Activated CD8-positive, alpha-beta memory T cell treated with anti-CD3 and anti-CD28 coated beads for 1 hour (primary cell): ENCODE measurements at places on chromosomes 12 and 14.

GRCh38 chr12:40324261-40324660 lies 99.5 kb downstream of the LRRK2 start:
- no peak for DNase-seq

GRCh38 chr12:102601621-102602020 lies 121.3 kb upstream of the IGF1 start:
- DNase-seq, result no peak

- DNase-seq, result no peak
Measured at GRCh38 chr12:22103418-22103817, 57.4 kb downstream of the CMAS start.

DNA sequence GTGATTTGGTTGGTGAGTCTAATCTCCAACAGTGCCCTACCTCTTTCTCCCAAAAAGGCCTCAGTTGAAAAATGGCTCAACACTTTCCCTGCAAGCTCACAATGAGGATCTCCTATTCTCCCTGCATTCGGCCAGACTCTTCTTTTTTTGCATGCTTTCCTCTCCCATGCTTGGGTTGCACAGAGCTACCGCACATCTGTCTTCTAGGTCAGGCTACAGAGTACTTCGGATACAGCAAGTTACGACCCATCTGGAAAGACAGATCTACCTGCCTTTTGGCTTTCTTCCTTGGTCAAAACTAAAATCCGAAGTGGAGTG lies 305 bp upstream of the SLC16A7 start:
- DNase-seq, result no peak

DNA sequence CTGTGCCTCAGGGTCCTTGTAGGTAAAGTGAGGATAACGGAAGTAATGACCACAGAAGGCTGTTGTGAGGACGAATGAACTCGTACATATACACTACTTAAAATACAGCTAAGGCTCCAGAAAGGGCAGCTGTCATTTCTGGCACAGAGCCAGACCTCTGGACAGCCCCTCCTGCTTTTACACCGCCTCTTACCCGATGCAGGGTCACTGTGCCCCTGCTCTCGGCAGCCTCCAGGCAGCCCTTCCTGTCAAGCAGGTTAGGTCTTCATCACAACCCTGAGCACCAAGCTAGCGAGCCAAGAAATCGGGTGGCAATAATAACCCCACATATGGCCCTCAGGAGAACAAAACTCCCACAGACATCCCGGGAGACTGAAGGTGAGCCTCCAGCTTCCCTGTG lies 8.5 kb downstream of the TMEM229B start:
- DNase-seq, result no peak

GRCh38 chr14:50225067-50225973 lies 6.1 kb downstream of the SOS2 start:
- no peak for DNase-seq

DNA sequence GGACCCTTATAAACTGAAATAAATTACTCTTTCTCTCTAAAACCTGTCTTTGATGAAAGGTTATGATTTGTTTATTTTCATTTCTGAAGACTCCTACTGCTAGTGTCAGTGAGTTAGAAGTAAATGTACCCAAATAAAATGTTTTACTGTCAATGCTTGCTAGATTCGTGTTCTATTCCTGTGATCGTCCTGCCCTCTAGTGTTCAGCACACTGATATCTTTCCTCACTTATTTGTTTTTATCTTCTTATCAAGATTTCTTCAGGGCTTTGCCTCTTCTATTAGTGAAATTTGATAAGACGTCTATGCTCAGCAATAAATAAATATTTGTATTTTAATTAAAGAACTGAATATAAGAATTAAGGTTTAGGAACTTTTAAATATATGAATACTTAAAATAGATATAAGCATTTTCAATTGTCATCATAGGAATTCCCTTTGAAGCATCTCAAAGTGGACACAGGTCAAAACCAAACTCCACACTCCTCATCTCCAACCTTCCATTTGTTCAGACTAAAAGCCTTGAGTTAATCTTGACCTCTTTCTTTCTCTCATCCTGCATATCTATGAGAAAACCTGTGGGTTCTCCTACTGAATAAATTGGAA lies 75.8 kb downstream of the C12orf50 start:
- DNase-seq, result no peak

GRCh38 chr14:75499084-75499875 lies 23.0 kb upstream of the BATF start:
- no peak for DNase-seq

DNA sequence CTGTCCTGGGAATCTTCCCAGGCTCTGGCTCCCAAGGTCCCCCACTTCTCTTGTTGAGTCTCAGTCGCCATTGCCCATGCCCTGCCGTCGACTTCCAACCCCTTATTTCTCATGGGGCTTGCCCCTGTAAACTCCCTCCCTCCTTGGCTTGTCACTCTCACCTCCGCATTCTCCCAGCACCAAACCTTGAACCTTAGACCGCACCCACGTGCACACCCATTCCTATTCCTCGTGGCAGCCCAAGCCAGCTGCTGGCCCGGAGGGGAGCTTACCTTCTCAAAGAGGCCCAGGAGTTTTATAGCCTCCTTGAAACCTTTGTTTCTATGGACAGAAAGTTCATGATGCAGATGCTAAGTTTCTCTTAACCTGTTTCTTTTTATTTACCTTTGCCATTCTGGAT lies 4.6 kb downstream of the JDP2 start:
- DNase-seq, result no peak

DNA sequence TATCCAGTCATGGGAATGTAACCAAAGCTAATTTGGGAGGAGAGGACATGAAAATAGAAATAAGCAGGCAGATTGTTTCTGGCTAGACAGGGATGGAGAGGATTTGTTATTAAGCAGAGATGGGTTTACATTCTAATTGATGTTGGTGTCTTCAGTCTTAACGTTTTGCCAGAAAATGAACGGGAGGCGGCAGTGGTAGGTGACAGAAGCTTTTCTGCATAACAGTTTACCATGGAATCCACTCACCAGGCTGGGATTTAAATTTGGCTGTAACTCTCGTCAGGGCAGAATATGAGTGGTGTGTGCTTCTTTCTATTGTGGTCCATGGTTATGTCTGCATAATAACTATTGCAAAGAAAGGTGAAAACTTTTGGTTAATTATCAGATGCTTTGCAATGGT lies 50.2 kb upstream of the OTX2 start:
- DNase-seq, result no peak

DNA sequence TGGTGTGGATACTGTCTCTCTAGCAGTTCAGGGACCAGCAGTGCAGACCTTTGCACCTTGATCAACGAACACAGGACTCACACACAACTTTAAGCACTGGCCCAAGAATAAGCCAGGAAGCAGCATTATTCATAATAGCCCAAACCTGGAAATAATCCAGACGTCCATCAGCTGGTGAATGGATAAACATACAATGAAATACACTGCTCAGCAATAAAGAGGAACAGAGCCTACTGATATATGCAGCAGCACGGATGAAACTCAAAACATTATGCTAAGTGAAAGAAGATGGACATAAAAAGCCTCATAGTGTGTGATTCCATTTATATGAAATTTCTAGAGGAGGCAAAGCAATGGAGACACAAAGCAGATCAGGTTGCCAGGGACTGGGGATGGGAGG lies 303.9 kb upstream of the FKBP4 start:
- no peak for DNase-seq

GRCh38 chr12:95460896-95461295 lies 13.1 kb upstream of the METAP2 start:
- DNase-seq, result no peak

GRCh38 chr14:75568791-75569190 lies 9.6 kb upstream of the FLVCR2 start:
- no peak for DNase-seq

DNA sequence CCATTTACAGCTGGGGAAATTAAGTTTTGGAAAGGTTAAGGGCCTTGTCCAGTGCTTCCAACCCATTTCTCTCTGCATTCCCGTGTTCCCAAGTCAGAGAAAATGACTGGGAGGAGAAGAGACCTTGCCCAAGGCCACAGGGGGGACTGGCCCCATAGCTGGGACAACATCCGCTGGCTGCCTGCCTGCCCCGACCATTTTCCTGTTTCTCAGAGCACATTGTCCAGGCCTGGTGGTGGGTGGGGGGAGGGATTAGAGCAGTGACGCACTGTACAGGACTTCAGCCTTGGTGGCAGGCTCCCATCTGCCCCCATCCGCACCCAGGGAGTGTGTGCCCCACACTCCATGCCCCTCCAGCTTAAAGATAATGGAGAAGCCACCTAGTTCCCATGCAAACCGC lies 27.7 kb downstream of the DIO3 start:
- no peak for DNase-seq

GRCh38 chr14:34262127-34262910 lies 199.7 kb downstream of the SPTSSA start:
- no peak for DNase-seq

- DNase-seq, result no peak
Measured at GRCh38 chr12:5806371-5807089, 138.5 kb downstream of the ANO2 start.

GRCh38 chr14:23398348-23398747 lies 9.7 kb downstream of the MYH6 start:
- DNase-seq, result no peak

GRCh38 chr12:63068857-63069442 lies 82.1 kb downstream of the AVPR1A start:
- DNase-seq, result no peak

GRCh38 chr14:44462381-44462780 lies 44.7 kb downstream of the FSCB start:
- no peak for DNase-seq

GRCh38 chr14:60102389-60102788 lies 10.7 kb downstream of the PCNX4 start:
- no peak for DNase-seq

GRCh38 chr14:63642656-63643382 lies 1.1 kb upstream of the WDR89 start:
- no peak for DNase-seq

- DNase-seq, result no peak
Measured at GRCh38 chr12:32285489-32285888, 113.9 kb upstream of the FGD4 start.

DNA sequence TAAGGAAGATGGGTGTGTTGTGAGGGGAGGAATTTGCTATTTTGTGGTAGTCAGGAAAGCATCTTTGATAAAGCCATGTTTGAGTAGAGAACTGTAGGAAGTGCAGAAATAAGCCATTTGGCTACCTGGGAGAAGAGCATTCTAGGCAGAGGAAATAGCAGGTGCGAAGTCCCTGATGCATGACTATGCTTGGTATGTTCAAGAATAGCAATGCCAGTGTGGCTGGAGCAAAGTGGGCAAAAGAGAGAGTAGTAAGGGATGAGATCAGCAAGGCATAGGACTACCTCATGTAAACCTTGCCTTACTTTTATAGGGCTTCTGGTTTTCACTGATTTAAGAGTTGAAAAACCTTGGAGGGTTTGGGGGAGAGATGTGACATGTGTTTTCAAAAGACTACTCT lies 365.5 kb upstream of the GARIN6 start:
- no peak for DNase-seq

DNA sequence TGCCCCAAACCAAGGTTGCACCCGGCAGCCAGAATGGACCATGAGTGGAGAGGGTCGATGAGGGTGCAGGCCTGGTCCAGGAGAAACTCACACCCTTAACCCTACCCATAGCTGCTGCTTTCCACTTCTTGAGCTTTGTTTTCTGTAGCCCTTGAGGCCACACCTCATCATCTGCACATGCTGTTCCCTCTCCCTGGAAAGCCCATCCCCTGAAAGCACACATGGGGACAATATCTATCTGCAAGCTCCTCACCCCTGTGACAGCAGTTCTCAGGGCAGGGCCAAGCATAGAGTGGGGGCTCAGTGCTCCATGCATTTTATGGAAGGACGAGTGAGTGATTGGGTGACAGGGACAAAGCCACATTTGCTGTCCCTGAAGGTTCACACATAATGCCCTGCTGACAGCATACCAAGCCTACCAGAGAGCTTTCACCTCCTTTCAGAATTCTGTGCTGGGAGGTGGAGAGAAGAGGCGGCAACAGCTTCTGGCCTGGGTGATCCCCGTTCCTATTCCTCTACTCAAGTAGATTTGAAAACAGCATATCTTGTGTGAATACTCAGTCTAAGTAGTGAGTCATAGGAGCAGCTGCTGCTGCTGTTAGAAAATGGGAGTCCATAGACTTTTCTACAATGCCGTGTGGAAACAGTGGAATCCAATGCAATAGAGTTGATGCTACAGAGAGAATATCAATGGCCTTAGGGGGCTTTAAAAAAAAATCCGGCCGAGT lies 44.6 kb downstream of the SRGAP1 start:
- DNase-seq, result no peak

GRCh38 chr12:62919838-62920237 lies 15.1 kb downstream of the PPM1H start:
- no peak for DNase-seq

DNA sequence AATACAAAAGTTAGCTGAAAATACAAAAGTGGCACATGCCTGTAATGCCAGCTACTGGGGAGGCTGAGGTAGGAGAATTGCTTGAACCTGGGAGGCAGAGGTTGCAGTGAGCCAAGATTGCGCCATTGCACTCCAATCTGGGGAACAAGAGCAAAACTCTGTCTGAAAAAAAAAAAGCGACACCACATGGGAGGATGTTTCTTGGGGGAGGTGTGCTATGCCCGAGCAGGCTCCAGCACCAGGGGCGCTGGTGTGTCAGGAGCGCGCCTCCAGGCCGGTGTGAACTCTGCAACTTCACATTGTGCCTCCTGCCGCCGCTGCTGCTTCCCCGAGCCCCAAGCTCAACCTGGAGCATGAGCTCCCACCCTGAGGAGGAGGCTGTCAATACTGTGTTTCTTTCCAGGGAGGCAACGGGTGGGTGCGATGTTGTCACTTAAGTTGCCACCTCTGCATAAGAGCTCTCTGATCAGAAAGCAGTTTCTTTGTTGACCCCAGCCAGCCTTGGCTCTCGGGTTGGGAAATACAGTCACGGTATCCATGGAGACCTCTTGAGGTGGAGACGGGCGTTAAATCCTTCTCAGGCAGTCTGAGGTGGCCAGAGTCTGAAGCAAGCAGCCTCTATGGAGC lies 18.9 kb downstream of the DEGS2 start:
- no peak for DNase-seq

- DNase-seq, result no peak
Measured at GRCh38 chr12:111840807-111841206, 1.2 kb upstream of the MAPKAPK5 start.

GRCh38 chr12:107818984-107819383 lies 44.5 kb downstream of the ASCL4 start:
- DNase-seq, result no peak

DNA sequence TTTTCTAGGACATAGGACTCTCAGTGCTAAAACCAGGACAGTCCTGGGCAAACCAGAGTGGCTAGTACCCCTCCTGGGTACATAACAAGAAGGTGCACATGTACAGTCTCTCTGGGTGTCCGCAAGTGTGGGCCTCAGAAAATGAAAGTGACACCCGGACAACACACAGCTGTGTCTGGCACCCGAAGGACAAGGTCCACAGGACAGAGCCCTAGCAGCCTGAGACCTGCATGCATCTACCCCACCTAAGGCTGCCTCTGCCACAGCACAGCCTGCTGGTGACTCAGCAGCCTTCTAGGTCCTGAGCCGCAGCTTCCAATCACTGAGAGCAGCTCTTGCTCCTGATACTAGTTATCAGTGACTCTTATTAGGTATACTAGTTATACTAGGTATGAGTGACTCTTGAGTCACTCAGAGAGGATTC lies 784.1 kb upstream of the TBX3 start:
- no peak for DNase-seq

DNA sequence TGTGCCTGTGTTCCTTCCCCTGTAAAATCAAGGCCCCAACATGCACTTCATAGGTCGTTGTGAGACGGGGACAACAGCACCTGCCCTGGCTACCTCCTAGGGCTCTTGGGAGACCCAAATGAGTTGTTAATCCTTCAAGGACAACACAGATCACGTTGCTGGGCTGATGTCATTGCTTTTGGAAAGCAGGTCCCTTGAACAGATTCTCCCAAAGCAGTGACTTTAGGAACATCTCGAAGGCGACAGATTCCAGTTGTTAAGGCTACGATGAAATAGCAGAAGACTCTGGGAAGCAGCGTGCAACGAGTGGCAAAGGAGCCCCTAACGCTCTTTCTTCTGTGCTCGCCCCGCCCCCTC lies 26.2 kb upstream of the MAP1LC3B2 start:
- no peak for DNase-seq
